ENCODE measurements at places on chromosomes 3 and 15. TPM values are rescaled to one million over a fixed set of nuclear protein-coding genes. Genes with fewer than 3 reads are reported as not detected.

- H3K4me3 ChIP-seq: no peak overlapping the region
- no peaks in the 10 kb centered on the region for H3K36me3 ChIP-seq
- no peak overlapping the region for H3K27ac ChIP-seq
- H3K4me1 ChIP-seq: peaks cover 23% of the 10 kb centered on the region
- no peaks in the 10 kb centered on the region for H3K27me3 ChIP-seq
- DNase-seq: no peak
These were observed 490.4 kb upstream of the CFAP20DC start for GRCh38 chr3:59540241-59540640.

DNA sequence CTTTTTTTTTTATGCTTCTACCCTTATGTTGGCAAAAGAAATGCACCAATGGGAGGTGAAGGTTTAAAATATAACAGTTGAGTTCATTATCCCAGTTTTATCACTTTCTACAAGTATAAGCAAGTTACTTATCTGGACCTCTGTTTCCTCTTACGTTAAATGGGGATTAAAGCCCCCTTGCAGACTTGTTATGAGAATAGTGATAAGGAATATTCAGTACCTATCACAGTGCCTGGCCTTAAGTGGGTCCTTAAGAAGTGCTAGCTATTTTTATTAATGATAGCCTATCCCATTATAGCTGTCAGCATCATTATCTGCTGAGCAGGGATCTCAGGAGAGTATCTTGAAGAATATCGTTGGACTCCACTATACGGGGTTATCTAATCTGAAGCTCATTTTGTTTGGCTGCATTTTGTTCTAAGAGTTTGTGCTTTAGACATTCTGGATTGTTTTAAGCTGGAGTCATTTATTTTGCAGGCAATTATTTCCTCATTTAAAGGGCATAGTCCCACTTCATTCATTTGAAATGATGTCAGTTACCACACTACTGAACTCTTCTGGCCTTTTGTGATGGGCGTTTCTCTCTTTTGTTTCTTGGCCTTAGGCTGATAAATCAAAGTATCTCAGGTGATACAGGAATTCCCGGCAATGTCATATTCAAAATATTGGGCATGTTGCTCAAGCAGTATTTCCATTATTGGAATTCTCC, 28.8 kb downstream of the RAB8B start:
- H3K4me1 ChIP-seq: peaks cover 48% of the 10 kb centered on the region
- no peak for DNase-seq
- H3K4me3 ChIP-seq: no peak overlapping the region
- no peaks in the 10 kb centered on the region for H3K27me3 ChIP-seq
- peak overlapping the region; percentile 25 for H3K27ac ChIP-seq

DNA sequence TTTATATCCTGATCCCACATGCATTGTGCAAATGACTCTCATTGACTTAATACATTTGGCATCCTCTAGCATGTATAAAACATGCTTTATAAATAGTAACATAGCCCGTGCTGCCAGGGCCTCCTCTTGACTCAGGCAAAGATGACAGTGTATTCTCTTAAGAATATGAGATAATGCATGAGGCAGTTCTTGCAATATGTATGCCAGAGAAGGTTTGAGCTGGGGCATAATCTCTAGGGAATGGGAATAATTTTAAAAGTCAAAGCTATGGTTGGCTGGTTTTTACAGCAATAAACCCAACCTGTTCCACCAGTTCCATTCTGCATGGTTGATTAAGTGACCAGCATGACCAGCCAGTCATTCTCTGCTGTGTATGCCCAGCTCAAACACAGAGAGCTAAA, 179.0 kb upstream of the PFN2 start:
- H3K36me3 ChIP-seq: no peaks in the 10 kb centered on the region
- no peak overlapping the region for H3K27ac ChIP-seq
- DNase-seq: peak; percentile 57
- H3K4me3 ChIP-seq: no peak overlapping the region
- no peaks in the 10 kb centered on the region for H3K27me3 ChIP-seq

DNA sequence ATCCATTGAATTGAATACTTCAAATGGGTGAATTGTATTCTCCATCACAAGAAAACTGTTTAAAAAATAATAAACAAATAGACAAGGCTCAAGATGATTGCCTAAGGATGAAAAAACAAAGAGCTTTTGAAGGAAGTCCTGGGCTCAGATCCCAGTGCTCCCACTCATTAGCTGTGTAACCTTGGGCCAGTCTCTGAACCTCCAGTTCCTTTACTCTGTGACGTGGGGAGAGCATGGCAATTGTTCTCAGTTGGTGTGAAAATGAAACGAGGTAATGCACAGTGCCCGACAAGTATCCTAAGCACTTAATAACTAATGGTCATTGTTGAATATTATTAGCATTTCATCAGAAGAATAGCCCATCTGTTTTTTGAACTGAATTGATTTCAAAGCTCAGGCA, 40.7 kb downstream of the TNIK start:
- H3K4me3 ChIP-seq: no peak overlapping the region
- no peaks in the 10 kb centered on the region for H3K36me3 ChIP-seq
- H3K27me3 ChIP-seq: no peaks in the 10 kb centered on the region
- peaks cover 33% of the 10 kb centered on the region for H3K4me1 ChIP-seq
- no peak overlapping the region for H3K27ac ChIP-seq

DNA sequence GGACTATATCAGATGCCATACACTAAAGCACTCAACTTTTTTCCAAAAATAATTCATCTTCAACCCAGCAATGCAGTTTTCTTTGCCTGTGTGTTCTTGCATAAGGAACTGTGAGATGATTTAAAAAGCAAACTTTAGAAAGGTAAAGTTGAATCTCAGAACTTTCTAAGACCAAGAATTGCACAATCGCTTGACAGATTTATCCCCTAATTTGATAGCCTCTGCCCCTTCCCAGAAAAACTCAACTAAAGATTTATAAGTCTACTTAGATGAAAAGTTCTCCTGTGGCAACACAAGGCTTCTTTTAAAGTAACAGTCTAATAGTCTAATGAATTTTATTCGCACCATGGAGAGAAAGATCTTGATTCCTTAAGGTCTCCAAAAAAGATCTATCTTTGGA, 259.3 kb downstream of the MAGI1 start:
- no peak overlapping the region for H3K4me3 ChIP-seq
- no peak for DNase-seq
- no peak overlapping the region for H3K27ac ChIP-seq

GRCh38 chr15:34773917-34774316, 19.1 kb upstream of the GJD2 start:
- no peak overlapping the region for H3K27ac ChIP-seq
- H3K36me3 ChIP-seq: no peaks in the 10 kb centered on the region
- DNase-seq: no peak
- H3K4me1 ChIP-seq: no peaks in the 10 kb centered on the region
- no peaks in the 10 kb centered on the region for H3K27me3 ChIP-seq

- H3K27ac ChIP-seq: no peak overlapping the region
- H3K27me3 ChIP-seq: no peaks in the 10 kb centered on the region
- no peak for DNase-seq
- H3K4me1 ChIP-seq: peaks cover 37% of the 10 kb centered on the region
- H3K4me3 ChIP-seq: peak overlapping the region; percentile 78
- H3K36me3 ChIP-seq: no peaks in the 10 kb centered on the region
These were observed 1.1 kb upstream of the PYGO1 start for GRCh38 chr15:55589287-55589686.

- no peak for DNase-seq
- H3K27ac ChIP-seq: no peak overlapping the region
- no peaks in the 10 kb centered on the region for H3K27me3 ChIP-seq
- no peak overlapping the region for H3K4me3 ChIP-seq
- no peaks in the 10 kb centered on the region for H3K4me1 ChIP-seq
These were observed 254.6 kb upstream of the NR2F2 start for GRCh38 chr15:96075895-96076294.

- no peaks in the 10 kb centered on the region for H3K36me3 ChIP-seq
- H3K27ac ChIP-seq: no peak overlapping the region
- H3K4me1 ChIP-seq: no peaks in the 10 kb centered on the region
- peaks cover 6% of the 10 kb centered on the region for H3K27me3 ChIP-seq
- H3K4me3 ChIP-seq: no peak overlapping the region
These were observed 511.3 kb downstream of the OCA2 start for GRCh38 chr15:27587810-27588209.

DNA sequence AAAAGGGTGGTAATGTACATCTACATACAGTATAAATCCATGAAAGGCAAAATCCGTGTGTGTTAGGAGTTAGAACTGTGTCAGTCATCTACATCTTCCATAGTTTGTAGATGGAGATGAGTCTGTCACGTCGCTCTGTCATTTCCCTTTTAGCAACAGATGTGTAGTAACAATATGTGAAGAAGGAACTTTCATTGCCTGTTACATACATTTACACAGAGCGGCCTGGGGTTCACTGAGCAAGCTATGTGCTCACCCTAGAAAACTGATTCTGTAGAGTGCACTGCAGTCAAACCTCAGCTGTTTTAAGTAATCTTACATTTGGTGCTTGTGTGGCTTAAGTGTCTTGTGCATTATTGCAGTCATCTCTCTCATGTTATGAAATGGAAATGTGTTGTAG, 41.6 kb upstream of the AP3B2 start:
- peaks cover 37% of the 10 kb centered on the region for H3K36me3 ChIP-seq
- H3K27me3 ChIP-seq: no peaks in the 10 kb centered on the region
- DNase-seq: no peak

GRCh38 chr3:62624185-62624584, 250.8 kb upstream of the FEZF2 start:
- no peak overlapping the region for H3K4me3 ChIP-seq
- H3K27me3 ChIP-seq: no peaks in the 10 kb centered on the region
- no peaks in the 10 kb centered on the region for H3K4me1 ChIP-seq
- no peaks in the 10 kb centered on the region for H3K36me3 ChIP-seq
- no peak for DNase-seq

DNA sequence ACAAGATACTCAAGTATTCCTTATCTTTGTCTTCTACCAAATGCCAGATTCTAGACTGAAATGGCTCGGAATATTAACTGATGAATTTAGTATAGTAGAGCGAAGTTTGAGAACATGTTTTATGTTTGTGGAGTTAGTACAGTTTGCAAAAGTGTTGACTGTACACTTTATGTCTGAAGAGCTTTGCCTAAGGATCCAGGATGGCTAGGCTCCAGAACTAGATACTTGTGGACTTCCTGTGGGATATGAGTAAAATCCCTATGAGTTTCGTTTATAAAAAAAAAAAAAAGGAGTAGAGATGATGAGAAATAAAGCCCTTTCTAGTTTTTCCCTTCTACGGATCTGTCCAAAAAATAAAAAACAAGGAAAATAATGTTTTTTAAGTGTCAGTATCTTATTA, 96.7 kb downstream of the TP63 start:
- H3K27me3 ChIP-seq: no peaks in the 10 kb centered on the region
- no peaks in the 10 kb centered on the region for H3K4me1 ChIP-seq
- no peak for DNase-seq
- no peak overlapping the region for H3K4me3 ChIP-seq
- H3K36me3 ChIP-seq: no peaks in the 10 kb centered on the region

GRCh38 chr15:60914360-60914759, 314.7 kb downstream of the RORA start:
- H3K36me3 ChIP-seq: no peaks in the 10 kb centered on the region
- H3K27me3 ChIP-seq: no peaks in the 10 kb centered on the region
- DNase-seq: no peak

GRCh38 chr3:109175411-109175810, 38.9 kb downstream of the C3orf85 start:
- no peak for DNase-seq
- no peaks in the 10 kb centered on the region for H3K36me3 ChIP-seq
- H3K4me1 ChIP-seq: no peaks in the 10 kb centered on the region
- H3K27ac ChIP-seq: no peak overlapping the region
- no peak overlapping the region for H3K4me3 ChIP-seq

DNA sequence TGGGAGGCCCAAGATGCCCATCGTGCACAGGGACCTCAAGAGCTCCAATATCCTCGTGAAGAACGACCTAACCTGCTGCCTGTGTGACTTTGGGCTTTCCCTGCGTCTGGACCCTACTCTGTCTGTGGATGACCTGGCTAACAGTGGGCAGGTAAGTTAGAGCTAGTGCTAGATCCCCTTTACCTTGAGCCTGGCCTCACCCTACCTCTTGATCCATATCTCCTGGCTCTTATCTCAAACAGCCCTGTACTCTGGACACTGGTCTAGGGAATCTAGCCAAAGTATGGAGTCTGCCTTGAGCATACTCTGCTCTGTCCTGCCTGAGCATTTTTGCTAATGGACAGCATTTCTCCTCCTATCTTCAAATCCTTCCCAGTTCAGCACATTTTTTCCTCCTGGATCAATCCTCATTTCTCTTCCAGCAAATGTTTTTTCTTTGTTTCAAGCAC, 65.9 kb downstream of the TGFBR2 start:
- DNase-seq: no peak
- H3K4me3 ChIP-seq: no peak overlapping the region
- H3K4me1 ChIP-seq: peaks cover 68% of the 10 kb centered on the region

DNA sequence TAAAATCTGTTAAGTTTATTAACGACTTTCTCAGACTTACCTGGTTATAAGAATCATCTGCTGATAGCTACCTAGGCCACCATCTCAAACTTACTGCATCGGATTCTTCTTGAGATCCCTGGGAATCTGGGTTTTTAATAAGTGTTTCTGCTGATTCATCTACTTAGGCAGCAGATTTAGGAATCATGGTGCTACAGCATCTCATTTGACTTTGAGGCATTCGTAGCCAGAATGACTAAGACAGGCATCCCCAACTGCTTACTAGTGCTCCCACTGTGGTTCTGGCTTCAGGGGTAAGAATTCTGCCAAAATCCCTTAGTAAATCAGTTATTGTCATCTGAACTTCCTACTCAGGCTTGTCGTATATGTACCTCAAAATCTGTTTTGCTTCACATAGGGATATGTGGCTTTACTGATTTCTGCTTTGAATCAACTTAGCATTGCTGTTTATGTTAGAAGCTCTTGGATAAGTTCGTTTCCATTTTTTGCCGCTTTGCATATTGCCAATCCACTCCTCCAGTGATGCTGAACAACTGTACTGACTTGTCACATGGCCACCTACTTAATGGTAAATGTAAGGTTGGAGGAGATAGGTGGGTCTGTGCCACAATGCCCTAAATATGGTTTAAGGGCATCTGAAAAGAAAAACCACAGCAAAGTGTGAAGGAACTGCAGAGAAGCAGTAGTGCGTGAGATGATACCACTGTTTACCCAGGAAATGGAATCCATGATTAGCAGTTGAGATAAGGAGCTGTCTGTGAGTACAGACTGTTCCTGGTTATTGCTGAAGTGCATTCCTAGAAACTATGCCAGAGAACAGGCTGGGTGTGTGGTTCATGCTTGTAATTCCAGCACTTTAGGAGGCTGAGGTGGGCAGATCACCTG, 60.3 kb downstream of the MAP6D1 start:
- DNase-seq: no peak
- H3K27ac ChIP-seq: no peak overlapping the region
- H3K4me3 ChIP-seq: no peak overlapping the region
- H3K4me1 ChIP-seq: peaks cover 21% of the 10 kb centered on the region
- H3K36me3 ChIP-seq: peaks cover 17% of the 10 kb centered on the region

- H3K4me1 ChIP-seq: no peaks in the 10 kb centered on the region
- H3K27me3 ChIP-seq: no peaks in the 10 kb centered on the region
- H3K27ac ChIP-seq: no peak overlapping the region
These were observed 19.1 kb upstream of the DNAAF4 start for GRCh38 chr15:55527150-55527549.

PCNP gene
- total RNA-seq: 105 TPM

NANOGP8 gene
- 0.71 TPM for total RNA-seq

IL5RA gene
- total RNA-seq: 0.13 TPM

GOLGA6B gene
- total RNA-seq: not detected

STAB1 gene
- total RNA-seq: 116 TPM

SCAANT1 gene
- not detected for total RNA-seq

NRROS gene
- 6.2 TPM for total RNA-seq

TRIM71 gene
- total RNA-seq: not detected

TLR9 gene
- total RNA-seq: 0.69 TPM

SCN11A gene
- total RNA-seq: 0.34 TPM

GOLGA8J gene
- total RNA-seq: not detected

Data from esophagus muscularis mucosa (tissue), 4 donors.